ENCODE measurements at places on chromosomes 16 and 17.

DNA sequence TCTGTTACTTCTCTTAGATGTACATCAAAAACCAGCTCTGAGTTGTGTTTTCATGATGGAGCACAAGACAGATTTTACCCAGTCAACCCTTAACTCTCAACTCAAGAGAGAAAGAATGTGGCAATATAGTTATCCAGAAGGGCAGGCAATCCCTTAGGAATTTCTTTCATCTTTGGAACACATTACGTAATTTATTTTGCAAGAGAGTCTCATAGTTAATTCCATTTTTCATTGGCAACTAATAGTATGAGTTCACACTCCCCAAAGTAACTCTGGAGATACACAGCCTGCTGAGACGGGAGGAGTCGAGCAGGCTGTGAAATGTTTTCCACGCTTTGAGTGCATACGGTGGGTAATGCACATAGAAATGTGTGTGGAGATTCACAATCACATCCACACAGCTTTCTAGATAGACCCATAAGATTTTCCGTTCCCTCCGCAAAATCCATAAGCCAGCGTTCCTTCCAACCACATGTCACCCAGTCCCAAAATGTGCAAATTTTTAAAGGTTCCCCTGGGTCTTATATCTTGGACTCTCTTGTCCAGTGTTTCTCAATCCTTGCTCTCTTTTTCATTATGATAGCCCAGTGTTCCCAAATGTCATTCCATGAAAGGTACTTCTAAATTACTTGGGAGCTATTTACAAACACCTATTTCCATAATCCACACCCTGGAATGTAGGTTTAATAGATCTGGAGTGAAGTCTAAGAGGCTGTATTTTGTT is 8.4 kb upstream of the CDRT4 start:
- DNase-seq, result peak; percentile 72

GRCh38 chr17:63429766-63430165 is 16.3 kb downstream of the CYB561 start:
- DNase-seq, result no peak

DNA sequence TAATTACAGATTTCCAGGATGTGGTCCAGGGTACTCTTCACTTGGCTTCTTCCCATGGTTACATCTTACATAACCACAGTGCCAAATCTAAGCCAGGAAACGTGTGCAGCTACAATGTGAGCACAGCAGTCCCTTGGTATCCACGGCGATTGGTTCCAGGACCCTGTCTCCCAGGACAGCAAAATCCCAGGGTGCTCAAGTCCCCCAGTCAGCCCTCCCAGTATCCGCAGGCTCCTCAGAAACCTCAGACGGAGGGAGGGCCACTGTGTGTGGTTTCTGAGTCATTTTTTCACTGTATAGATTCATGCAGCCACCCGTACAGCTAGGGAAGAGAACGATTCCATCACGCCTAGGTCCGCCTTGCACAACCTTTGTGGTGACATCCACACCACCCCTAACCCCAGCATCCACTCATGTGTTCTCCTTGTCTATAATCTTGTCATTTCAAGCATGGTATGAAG is 11.1 kb upstream of the ATP2C2 start:
- DNase-seq, result peak; percentile 58

GRCh38 chr16:31874366-31875111 is 932 bp downstream of the ZNF267 start:
- peak; percentile 55 for DNase-seq

DNA sequence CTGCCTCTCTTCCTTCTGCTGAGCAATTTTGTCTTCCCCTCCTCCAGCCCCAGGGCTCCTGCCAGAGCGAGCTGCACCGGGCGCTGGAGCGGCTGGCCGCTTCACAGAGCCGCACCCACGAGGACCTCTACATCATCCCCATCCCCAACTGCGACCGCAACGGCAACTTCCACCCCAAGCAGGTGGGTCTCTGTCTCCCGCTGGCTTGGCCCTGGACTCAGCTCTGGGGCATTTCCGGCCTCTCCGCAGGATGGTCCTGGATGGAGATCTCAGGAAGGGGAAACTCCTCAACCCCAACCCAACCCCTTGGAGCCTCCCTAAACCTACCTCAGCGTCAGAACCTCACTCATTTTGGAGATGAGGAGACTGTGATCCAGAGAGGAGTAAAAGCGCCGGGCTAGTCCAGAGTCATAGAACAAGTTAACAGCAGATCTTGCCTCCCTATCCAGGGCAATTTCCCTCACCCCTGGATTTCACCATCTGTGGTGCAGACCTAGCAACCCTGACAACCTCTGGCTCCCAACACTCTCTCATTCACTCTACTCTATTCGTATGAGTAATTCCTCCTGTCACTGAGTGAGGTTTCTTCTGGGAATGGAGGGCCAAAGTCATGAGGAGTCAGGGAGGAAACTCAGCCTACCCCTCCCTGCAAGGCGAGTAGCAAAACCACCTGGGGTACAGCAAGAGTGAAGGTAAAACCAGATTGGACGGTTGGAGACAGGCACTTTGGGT is 10.8 kb downstream of the IGFBP4 start:
- peak; percentile 70 for DNase-seq

Measured in fibroblast of skin of right biceps (primary cell).